NCI-H524 (cell line): ENCODE measurements at places on chromosomes 6 and 20.
A peak's percentile ranks its signal among the peaks of the same experiment; 100 is the strongest.

DNA sequence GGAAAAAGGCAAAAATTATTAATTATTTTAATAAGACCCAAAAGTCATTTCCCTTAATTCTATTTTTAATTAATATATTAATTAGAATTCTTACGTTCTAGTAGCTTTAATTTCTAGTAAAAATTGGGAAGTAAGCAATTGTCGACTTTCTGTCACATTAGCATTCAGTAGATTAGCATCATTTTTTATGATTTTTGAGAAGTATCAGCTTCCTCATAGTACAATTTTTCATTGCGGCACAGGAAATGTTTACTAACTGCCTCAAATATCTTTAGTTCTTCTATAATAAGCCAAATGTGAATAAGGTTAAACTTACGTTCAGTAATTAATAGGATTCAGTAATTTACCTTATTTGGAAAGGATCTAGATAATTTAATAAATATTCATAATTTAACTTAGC lies 687.4 kb downstream of the EPM2A start:
- no peak for DNase-seq

DNA sequence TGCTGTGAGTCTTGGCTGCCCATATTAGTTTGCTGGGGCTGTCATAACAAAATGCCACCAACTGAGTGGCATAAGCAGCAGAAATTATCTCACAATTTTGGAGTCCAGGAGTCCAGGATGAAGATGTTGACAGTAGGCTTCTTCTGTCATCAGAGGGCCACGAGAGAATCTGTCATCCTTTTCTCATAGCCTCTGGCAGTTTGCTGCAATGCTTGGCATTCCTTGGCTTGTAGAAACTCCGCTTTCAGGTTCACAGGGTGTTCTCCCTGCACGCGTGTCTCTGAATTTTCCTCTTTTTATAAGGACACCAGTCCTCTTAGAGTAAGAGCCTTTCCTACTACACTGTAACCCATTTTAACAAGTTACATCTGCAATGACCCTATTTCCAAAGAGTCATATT lies 838.4 kb downstream of the TFAP2A start:
- DNase-seq, result no peak

DNA sequence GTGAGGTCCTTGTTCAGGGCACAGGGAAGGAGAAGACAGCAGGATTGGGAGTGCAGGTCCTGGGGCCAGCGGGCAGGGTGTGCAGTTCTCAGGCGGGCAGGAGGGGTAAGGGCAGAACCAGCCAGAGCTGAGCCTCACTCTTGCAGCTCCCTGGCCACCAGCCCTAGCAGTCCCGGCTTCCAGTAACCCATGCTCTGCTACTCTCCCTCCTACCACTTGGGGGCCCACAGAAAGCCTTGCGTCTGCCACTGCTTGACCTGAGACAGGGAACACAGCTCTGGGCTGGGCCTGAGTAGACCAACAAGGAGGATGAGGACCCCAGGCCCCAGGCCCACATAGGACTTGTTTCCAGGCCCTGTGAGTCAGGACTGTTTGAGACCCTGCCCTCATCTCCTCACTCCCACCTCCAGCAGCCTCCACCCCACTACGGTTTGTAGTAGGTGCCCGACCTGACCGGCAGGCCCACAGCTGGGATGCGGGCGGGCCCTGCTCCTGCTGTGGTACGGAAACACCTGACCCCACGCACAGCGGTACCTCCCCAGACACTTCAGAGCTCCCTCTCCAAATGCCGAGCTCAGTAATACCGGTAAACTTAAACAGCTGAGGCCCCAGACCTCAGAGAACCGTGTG lies 39.2 kb downstream of the KCNK5 start:
- peak; percentile 5 for DNase-seq

GRCh38 chr6:81098109-81098814 lies 654.2 kb downstream of the TENT5A start:
- DNase-seq, result no peak

DNA sequence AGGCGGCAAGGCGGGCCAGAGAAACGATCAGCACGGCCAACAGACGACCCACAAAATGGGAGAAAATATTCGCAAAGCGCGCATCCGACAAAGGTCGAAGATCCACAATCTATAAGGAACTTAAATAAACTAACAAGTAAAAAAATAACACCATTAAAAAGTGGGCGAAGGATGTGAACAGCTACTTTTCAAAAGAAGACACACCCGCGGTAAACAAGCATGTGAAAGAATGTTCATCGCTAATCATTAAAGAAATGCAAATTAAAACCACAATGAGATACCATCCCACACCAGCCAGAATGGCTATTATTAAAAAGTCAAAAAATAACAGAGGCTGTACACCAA lies 117.8 kb upstream of the SIRPA start:
- DNase-seq, result no peak

DNA sequence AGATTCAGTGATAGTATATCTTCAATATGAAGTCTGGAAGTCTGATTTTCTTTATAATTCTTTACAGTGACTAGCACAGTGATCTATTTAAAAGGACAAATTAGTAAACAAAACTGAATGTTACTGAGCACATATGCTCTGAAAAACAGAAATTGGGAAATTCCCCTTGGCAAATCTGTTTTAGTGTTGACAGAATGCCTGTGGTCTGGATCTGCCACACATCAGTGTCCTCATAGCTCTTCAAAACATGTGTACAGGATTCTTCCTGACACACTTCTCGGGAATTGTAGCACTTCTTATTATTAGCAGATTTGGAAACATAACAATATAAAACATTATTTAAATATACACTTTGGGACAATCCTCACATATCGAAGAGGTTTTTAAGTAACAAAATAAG lies 354.3 kb downstream of the COL12A1 start:
- no peak for DNase-seq

GRCh38 chr6:147434516-147434915 lies 74.0 kb upstream of the SAMD5 start:
- DNase-seq, result no peak

DNA sequence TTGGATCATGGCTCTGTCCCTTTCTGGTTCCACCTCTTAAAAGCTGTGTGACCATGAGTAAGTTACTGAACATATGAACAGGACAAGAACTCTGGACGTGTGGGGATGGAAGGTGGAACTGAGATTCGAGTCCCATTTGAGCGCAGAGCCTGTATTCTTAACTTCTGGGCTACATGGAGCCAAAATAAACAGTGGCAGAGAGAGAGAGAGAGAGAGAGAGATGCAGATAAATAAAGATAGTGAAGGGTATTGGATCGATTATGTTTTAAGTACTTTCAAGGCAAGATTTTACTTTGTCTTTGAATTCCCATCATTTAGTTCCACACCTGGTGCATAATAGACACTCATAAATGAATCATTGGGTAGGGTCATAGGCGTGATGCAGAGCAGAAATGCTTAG lies 39.7 kb downstream of the SLC35D3 start:
- DNase-seq, result no peak

GRCh38 chr6:31769684-31770371 lies 7.3 kb downstream of the VWA7 start:
- no peak for DNase-seq

DNA sequence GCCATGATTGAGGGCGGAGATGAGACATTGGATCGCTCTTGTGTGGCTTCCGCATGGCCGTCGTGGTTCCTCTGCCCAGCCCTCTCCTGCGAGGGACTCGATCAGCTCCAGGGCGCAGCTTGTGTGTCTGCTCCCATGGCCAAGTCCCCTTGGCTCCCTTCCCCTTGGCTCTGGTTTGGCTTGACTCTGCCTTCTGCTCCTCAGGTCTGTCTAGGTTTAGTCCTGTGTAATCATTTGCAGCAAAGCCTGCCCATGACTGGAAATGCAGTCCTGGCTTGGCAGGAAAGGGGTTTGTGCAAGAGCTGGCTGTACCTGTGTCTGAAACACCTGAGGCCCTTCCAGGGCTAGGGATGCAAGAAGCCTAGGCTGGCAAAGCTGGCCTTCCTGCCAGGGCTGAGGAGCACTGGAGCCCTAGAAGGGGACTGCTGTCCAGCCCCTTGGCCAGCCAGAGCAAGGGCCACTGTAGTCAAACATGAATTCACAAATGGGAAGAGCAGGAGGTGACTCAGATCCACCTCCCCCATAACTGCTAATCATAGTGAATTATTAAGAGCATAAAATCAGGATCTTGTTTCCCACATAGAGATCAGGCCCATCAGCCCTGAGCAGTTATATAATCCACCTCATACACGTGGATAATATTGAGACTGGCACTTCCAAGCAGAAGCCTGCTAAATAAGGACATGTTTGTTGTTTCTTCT lies 196.8 kb downstream of the FARS2 start:
- DNase-seq, result no peak
